ENCODE measurements at places on chromosomes 7 and 10.
A peak's percentile ranks its signal among the peaks of the same experiment; 100 is the strongest.

- DNase-seq: no peak
Measured at GRCh38 chr7:129394101-129394500, 40.1 kb upstream of the STRIP2 start.

DNA sequence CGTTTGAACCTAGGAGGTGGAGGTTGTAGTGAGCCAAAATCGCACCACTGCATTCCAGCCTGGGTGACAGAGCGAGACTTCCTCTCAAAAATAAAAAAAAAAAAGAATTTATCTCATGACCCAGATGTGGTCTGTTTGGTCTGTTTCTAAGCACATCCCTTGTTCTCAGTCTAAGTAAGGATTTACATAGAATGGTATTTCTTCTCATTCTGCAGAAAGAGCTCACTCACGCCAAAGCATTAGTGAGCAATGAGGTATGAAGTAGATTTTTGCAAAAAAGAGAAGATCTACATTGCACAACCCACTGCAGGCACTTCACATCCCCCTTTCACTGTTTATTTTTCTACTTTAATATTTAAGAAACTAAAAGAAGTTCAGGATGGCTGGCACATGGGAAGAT is 76.5 kb upstream of the FGL2 start:
- DNase-seq: no peak

- DNase-seq: no peak
Measured at GRCh38 chr7:80206763-80207162, 72.1 kb downstream of the GNAI1 start.

GRCh38 chr10:72328045-72328828 is 26.5 kb downstream of the DNAJB12 start:
- no peak for DNase-seq

DNA sequence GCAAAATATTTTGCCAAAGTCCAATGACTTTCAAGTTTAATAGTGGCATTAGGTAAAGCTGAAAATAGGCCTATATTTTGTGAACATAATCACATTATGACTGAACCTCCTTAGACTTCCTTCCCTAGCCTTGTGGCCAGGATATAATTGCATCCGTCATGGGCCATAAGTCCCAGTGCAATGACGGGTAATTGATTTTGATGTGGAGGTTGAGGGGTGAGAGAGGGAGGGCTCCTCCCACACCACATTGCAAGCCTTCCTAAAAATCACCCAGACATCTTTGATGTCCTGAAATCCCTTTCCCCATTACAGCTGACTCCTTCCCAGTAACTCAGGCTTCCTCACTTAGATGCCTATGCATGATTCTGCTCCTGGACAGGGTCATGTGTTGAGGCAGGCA is 25.6 kb downstream of the TAS2R41 start:
- DNase-seq: no peak

GRCh38 chr10:104246976-104247375 is 7.7 kb upstream of the GSTO1 start:
- no peak for DNase-seq

- no peak for DNase-seq
Measured at GRCh38 chr7:46982928-46983327, 599.0 kb downstream of the TNS3 start.

GRCh38 chr7:43750016-43750887 is 8.2 kb upstream of the BLVRA start:
- DNase-seq: no peak

GRCh38 chr10:43904844-43905243 is 256.2 kb upstream of the ZNF32 start:
- DNase-seq: no peak

DNA sequence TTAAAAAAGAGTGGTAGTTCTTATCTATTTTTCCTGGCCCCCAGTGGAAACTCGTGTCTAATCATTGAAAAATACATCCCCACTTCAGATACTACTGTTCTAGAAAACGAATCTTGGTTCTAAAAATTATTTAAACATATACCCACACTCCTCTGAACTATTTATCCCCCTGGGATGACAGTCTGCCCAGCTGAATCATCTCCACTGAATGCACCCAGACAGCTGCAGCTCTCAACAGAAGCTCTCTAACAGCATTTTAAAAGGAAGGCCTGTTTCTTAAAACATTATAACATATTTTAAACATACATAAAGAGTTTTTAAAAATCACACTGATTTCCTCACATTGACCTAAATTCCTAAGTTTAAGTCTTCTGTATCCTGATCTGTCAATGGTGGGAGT is 544.6 kb upstream of the PHF14 start:
- DNase-seq: no peak

DNA sequence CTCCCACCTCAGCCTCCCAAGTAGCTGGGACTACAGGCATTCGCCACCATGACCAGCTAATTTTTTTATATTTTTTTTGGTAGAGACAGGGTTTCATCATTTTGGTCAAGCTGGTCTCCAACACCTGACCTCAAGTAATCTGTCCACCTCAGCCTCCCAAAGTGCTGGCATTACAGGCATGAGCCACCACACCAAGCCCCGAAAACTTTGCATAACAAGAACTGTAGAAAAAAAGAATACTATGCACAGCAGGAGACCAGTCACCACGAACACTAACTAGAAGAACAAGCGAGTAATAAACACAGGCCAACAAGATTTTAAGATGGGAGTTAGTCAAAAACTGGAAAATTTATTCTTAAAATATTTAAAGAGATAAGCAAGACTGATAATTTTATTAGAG is 447.0 kb downstream of the ETV1 start:
- DNase-seq: no peak

GRCh38 chr7:101832205-101832631 is 14.8 kb downstream of the CUX1 start:
- no peak for DNase-seq

GRCh38 chr7:2040201-2040892 is 192.4 kb downstream of the MAD1L1 start:
- no peak for DNase-seq

DNA sequence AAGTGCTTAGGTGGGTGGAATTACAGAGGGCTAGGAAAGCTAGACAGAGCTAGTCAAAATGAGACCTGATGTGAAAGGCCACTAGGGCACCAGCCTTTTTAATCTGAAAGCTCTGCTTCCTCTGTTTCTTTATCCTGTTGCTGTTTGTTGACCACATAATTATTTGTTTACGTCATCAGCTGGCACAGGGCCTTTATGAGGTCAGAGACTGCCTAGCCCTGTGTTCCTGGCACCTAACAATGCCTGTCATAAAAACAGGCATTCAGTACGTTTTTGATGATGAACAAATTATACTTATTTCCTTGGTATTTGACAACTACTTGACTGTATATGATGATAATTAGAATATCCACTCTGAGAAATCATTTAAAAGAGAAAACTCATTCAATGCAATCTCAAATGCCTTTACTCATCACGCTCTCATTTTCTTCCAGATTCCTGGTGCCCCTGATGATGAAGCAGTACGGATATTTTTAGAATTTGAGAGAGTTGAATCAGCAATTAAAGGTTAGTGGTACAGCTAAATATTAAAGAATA is 26.0 kb downstream of the RBM17 start:
- DNase-seq: no peak

GRCh38 chr7:93054975-93055374 is 62.8 kb downstream of the SAMD9 start:
- DNase-seq: no peak

GRCh38 chr7:40437498-40437897 is 302.7 kb downstream of the SUGCT start:
- DNase-seq: no peak

DNA sequence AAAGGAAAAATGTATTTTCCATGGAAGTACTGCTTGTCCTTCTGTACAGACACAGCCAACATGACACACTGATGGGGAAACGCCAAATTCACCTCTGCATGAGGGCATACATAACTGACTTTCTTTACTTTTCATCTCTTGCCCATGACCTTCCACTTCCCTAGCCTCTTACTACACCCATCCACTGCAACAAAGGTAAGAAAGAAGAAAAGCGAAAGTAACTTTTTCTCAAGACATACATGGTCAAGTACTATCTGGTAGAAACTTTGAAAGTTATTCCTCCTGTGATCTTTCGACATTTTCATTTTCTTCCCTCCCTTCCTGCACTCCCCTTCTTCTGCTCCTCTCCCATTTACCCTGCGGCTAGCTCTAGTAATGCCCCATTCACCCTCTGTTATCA is 130.8 kb downstream of the USP6NL start:
- DNase-seq: no peak

GRCh38 chr10:94439275-94439861 is 37.0 kb downstream of the TBC1D12 start:
- DNase-seq: no peak

DNA sequence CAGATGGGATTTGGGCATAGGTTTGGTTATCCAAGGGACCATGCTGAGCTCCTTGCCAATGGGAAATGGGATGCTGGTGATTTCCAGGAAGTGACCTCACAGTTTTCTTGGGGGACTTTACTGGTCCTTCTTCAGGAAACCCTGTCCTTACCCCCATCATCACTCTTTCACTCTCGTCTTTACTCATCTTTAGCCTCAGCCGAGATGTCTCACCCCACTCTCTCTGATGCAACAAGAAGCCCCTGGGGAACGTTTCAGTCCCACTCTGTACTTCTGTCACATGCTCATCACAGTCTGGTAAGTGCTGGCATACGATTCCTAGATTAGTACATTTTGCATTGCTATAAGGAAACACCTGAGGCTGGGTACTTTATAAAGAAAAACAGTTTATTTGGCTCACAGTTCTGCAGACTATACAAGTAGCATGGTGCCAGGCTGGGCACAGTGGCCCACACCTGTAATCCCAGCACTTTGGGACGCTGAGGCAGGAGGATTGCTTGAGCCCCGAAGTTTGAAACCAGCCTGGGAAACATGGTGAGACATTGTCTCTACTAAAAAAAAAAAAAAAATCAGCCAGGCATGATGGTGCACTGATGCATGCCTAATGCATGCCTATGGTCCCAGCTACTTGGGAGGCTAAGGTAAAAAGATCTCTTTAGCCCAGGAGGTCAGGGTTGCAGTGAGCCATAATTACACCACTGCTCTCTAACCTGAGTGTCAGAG is 63.5 kb upstream of the VKORC1L1 start:
- no peak for DNase-seq

DNA sequence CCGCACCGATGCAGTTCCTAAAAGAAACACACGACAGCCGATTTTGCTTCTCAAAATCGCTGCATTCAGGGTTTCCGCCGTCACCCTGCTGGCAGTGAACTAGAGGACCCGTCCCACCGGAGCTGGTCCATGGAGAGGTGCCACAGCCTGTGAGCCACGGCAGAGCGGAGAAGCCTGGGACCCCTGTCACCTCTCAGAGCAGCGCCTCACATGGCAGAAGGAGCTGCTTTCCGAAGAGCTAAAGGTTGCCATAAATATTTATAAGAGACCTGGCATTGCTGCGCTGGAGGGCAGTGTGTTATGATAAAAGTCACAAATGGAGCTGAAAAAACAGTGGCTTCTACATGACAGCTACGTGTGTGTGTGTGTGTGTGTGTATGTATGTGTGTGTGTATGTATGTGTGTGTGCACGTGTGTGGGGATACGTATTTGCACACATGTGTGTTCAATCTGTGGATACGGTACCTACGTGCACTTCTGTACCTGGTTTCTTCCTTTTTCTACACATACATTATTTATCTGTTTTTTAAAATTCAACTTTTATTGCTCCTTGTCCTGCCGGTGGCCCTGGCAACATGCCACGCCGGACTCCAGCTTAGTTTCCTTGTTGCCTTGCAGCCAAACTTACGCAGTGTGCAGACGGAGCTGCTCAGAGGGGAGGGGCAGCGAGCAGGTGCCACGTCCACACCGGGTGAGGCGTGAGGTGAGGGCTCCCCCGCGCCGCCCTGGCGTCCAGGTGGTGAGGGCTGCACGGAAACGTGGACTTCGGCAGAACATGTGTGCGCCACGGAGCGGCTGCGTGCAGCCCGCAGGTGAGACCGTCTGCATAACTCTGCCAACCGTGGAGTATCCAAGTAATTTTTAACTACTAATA is 115.2 kb upstream of the PITRM1 start:
- peak; percentile 65 for DNase-seq

DNA sequence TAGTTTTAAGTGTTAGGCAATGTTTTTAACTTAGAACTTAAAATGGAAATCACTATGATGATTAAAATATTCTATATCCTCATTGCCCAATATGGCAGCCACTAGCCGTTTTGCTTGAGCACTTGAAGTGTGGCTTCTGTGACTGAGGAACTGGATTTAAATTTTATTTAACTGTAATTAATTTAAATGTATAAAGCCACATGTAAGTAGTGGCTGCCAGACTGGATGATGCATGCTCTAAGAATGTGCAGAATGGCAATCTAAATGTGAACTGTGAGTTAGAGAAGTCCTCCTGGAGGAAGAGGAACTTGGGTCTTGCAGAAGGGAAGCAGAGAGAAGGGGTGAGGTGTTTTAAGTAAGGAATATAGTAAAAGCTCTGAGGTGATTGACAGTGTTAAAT is 451.4 kb downstream of the SUGCT start:
- DNase-seq: no peak

GRCh38 chr7:111741811-111742240 is 179.5 kb upstream of the IMMP2L start:
- peak; percentile 77 for DNase-seq

GRCh38 chr7:130281260-130281659 is 11.7 kb upstream of the CPA4 start:
- DNase-seq: no peak

DNA sequence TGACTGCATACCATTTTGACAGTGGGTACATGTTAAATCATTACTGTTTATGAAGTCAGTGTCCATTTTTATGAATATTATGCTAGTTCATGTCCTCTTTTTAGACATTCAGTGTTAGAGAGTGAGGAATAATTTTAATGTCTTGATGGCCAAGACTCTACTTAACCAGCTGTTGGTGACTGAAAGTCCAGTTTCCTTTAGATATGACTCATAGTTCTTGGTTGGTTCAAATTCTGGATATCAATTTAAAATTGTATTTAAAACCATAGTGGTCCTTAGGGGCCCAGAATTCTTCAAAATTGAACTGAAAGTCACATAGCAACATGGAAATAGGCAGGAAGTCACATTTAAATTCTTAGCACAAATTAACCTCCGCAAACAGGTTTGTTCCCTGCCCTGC is 196.5 kb upstream of the PRPS1L1 start:
- no peak for DNase-seq

- no peak for DNase-seq
Measured at GRCh38 chr7:47314248-47314647, 267.7 kb downstream of the TNS3 start.

- DNase-seq: no peak
Measured at GRCh38 chr10:63528084-63528744, 7.0 kb downstream of the REEP3 start.

- DNase-seq: no peak
Measured at GRCh38 chr7:133394369-133394768, 141.5 kb downstream of the EXOC4 start.

GRCh38 chr10:22908837-22909236 is 19.0 kb upstream of the ARMC3 start:
- no peak for DNase-seq

- peak; percentile 68 for DNase-seq
Measured at GRCh38 chr7:70829221-70830059, 302.5 kb upstream of the GALNT17 start.

GRCh38 chr10:81963606-81964005 is 88.6 kb downstream of the NRG3 start:
- no peak for DNase-seq

DNA sequence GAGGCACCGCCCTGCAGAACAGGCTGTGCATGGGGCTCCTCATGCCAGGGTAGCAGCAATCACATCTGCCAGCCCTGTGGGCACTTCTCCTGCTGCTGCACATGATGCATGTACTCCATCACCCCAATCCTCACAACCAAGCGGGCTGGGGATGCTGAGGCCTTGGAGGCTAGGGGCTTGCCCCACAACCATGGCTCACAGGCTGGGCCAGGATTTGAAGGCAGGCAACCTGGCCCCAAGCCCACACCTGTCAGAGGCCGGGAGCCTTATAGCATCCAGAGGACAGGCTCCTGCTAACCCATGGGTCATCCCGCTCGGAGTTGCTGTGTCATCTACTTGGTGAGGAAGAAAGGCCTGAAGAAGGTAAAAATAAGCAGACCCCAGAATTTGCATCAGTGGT is 2.2 kb downstream of the POLM start:
- no peak for DNase-seq
